ENCODE measurements at places on chromosomes 12 and 14.
A peak's percentile ranks its signal among the peaks of the same experiment; 100 is the strongest.

DNA sequence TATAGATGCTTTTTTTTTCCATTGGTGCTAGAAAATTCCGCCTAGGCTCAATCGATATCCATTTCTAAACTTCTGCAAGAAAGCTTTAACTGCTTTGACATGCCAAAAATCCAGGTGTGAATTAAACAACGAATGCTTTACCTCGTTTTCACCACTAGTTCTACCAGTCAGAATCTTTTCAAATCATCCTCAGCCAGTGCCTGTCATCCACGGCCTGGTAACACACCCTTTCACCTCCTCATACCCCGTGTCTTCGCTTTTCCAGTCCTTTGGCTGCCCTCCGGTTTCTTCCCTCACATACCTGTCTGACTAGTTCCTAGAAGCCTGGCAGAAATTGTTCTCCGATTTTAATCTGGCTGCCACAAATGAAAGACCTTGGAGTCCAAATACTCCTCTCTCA, 1.4 kb upstream of the PHC1 start:
- no peak for DNase-seq

DNA sequence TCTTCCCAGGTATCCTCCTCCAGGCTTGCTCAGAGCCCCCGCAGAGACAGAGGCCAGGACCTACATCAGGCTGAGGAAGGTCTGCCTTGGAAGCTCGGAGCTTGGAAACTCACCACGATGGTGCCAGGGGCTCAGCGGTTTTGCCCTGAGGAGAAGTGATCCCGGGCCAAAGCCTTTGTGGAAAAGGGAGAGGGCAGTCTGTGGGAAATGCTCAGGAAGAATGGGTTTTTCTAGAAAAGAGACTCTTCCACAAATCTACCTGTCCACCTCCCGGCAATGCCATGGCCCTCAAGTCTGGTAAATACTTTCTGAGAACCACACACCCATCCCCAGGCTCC, 8.0 kb downstream of the KRT2 start:
- DNase-seq = no peak

DNA sequence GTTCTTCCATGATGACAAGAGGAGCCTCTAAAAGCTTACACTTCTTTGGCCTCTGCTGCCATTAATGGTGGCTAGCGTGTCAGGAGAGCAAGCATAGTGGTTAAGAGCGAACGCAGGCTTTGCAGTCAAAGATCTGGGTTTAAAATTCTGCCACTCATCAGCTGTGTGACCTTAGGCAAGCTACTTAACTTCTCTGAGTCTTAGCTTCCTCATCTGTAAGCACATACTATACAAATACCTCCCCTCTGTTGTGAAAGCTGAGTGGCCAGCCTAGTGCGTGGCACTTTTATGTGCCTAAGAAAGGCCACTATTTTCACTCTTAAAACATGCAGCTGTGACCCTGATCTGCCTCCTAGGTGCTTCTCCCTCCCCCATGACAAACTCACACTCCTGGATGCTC, 11.6 kb downstream of the APPL2 start:
- DNase-seq = no peak

- no peak for DNase-seq
These were observed 22.5 kb downstream of the MAP3K12 start for GRCh38 chr12:53476769-53477209.

DNA sequence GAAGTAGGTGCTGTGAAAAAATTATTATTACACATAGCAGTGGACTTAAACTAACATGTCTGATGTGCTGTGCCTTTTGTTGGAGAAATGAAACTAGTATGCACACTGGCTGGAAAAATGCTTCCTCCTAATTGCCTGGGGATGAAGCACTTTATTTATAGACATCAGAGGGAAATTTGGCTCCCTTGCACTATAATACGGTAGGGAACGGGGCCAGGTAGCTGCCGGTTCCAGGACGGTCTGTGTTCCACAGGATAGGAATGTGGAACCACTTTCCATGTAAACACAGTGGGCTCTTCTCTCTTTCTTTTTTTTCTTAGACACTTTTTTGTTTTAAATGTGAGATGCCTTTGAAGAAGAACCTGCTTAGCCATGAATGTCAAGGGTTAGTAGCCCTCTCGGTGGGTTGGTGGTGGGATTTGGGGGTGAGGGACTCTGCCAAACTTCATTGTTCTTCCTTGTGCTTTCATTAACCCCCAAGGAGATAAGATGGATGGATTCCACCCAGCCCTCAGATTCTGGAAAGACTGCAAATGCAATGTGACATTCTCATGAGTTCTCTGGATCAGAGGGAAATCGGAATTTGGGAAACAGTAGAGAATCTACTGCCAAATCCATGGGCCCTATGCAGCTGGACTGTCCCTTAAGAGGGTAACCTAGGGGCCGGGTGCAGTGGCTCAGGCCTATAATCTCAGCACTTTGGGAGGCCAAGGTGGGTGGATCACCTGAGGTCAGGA, 58.0 kb upstream of the GSC start:
- DNase-seq = no peak

- DNase-seq = no peak
These were observed 245.7 kb downstream of the FUT8 start for GRCh38 chr14:65658202-65658601.

DNA sequence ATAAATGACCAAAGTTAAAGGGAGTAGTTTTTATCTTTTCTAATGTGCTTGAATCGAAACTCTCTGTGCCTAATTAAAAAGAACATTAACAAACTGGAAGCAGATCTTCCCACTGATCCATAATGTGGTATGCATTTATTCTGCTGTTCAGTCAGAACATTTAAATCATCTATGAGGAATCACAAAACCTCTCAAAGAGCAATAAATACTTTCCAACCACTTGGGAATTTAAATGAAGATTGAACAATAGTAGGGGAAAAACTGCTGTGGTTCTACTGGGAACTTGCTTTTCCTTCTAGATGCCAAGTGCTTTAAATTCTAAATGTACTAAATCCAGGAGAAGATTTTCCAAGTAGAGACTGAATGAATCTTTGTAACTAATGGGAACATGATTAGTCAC, 12.3 kb upstream of the CHPT1 start:
- no peak for DNase-seq

DNA sequence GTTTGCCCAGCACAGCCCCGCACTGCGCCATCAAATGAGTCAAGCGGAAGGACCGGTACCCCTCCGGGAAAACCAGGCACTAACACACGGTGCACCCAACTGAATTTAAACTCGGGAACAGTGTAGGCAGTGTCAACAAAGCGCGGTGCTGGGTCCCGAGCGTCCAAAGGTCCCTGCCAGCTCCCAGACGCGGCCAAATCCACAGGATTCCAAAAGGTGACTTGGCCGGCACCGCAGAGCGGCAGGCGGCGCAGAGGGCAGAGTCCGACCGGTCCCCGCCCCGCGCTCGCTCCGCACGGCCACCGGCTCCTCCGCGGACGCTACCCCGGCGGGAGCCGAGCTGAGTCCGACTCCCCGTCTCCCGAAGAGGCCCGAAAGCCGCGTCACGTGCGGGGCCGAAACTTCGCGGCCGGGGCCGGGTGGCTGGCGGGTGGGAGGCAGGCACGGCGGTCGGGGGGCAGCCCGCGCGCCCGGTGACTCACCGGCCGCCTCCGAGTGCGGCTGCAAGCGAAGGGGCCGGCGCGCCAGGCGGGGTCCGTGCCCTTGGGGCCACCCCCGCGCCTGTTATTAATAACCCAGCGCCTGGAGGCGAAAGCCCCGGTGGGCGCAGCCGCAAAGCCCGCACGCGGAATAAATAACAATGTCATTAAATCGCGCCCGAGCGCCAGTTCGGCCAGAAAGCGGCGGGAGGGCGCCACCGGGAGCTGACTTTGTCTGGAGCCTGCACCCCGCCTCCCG, 863 bp downstream of the DENND5B start:
- DNase-seq = no peak

DNA sequence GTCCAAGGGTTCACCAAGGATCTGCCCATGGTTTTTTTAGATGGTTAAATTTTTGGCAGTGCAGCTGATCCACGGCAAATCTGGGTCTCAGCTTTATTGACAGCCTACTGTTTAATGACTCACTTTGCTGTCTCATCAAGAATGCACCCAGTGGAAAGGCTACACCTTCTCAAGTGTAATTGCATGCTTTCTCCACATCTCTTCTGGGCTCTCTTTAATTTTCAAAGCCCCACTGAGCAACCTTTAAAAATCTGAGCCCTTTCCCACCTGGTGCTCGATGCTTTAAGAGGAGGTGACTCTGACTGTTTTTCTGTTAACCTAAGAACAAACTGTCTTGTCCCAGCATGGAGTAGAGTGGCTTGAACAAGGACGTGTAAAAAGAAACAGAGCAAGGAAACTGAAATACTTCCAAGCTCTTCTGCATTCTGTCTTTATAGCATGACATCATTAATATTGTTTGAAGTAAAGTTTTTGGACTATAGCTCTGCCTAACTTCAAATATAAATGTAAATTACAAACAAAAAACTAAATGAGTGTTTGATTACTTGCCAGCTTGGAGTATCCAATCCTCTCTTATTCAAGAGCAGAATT, 214.2 kb upstream of the KRR1 start:
- DNase-seq = no peak

DNA sequence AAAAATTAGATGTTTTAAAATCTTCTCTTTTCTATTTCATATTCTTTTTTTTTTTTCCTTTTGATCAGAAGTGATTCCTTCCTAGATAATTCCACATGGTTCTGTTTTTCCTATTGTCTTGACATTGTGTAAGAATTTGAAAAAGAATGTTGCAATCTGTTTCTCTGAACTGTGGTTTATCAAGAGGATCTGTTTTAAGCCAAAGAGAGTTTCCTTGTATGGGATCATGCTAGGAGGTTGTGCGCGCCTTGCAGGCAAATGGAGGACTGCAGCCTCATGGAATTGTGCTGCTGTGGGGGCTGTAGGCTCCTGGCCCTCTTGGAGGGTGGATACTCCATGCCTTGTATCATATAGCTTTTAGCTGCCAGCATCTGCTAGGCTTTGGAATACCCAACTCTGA, 43.3 kb upstream of the MBIP start:
- DNase-seq = no peak

GRCh38 chr12:7046383-7047105, 14.0 kb upstream of the C1S start:
- no peak for DNase-seq

- no peak for DNase-seq
These were observed 14.2 kb upstream of the OAS2 start for GRCh38 chr12:112964067-112964670.

DNA sequence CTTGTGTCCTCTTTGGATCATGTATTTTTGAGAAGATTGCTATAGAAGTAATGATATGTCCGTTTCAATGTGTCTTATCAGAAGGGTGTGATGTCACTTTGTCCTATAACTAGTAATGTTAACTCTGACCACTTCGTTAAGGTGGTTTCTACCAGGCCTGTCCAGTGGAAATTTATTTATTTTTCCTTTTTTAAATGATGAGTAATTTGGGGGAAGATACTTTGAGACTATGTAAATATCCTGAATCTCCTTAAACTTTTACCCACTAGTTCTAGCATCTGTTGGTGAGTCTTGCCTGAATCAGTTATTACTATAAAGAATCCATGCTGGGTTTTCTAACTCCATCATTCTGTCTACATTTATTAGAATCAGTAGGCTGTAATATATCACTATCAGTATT, 15.3 kb downstream of the EP400 start:
- DNase-seq = no peak

DNA sequence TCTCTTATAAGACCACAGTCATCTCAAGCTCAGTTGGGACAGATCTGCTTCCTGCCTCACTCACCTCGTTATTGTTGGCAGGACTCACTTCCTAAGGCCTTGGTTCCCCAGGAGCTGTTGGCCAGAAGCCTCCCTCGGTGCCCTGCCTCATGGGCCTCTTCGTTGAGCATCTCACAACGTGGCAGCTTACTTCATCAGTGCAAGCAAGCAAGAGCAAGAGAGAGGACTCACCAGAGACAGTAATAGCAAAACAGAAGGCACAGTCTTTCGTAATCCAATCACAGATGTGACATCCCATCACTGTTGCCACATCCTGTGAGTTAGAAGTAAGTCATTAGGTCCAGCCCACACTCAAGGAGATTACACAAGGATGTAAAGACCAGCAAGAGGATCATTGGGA, 5.1 kb upstream of the NUMB start:
- peak; percentile 14 for DNase-seq

DNA sequence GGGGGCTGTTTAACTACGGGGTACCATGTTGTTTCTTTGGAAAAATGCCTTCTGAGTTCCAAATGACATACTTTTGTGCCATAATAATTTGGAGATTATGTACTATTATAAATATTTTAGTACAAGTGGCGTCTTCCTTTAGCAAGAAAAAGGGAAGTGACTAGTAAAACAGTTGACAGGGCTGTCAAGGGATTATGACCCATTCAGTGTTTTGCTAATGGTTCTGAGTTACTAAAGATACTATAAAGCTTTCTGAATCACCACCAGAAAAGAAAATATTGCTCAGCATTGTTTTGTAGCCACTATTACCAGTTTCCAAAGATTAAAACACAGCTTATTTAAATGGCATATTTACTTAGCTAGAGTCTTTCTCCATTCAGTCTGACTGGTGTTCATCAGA, 334.9 kb downstream of the SNAPC1 start:
- DNase-seq = no peak

- no peak for DNase-seq
These were observed 257.0 kb downstream of the DPF3 start for GRCh38 chr14:72636871-72637270.

- DNase-seq = no peak
These were observed 1.4 kb downstream of the TMTC2 start for GRCh38 chr12:82688035-82688501.

DNA sequence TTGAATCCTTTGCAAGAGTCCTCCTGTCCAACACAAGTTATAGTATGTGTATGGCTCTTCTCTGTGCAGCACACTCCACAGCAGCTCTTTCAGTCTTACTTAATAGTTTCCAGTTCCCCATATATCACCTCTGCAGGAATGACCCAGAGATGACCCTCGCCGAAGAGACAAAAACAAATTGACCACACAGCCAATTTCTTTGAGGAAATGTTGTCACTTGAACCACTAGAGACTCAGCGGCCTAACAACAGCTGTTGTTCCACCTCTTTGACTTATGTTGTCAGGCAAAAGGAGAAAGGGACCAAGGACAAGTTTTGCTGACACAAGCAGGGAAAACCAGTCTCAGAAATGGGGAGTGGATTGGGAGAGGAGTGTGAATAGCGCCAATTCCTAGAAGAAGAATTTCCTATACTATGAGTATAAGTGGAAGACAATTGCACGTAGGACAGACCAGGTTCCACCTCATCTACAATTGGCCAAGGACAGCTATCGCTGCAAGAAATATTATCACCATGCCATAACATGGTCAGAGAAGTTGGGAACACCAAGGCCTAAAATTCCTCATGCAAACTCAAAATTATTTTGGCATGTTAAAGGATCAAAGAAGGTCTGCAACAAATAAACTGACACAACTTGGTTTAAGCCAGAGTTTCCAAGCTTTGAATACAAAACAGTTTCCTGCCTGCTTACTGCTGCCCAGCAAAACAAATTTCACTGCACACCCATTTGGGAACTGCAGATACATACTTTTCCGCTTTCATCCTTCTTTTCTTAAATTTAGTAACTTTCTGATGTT, 41.7 kb upstream of the ITPR2 start:
- no peak for DNase-seq

Data from T-helper 2 cell (primary cell).